ENCODE measurements at places on chromosomes 12 and 14. TPM values are rescaled to one million over a fixed set of nuclear protein-coding genes. Genes with fewer than 3 reads are reported as not detected.

Gene PLBD1
- total RNA-seq: 0.37 TPM

Gene GARIN6
- total RNA-seq: not detected

Gene MYF5
- not detected for total RNA-seq

Gene CREBL2
- total RNA-seq: 21.4 TPM

Gene MFAP5
- total RNA-seq: not detected

Gene ENDOU
- total RNA-seq: 0.37 TPM

Gene FAIM2
- 0.45 TPM for total RNA-seq

GRCh38 chr12:6229224-6230218 is 29.3 kb downstream of the CD9 start:
- DNase-seq: no peak

DNA sequence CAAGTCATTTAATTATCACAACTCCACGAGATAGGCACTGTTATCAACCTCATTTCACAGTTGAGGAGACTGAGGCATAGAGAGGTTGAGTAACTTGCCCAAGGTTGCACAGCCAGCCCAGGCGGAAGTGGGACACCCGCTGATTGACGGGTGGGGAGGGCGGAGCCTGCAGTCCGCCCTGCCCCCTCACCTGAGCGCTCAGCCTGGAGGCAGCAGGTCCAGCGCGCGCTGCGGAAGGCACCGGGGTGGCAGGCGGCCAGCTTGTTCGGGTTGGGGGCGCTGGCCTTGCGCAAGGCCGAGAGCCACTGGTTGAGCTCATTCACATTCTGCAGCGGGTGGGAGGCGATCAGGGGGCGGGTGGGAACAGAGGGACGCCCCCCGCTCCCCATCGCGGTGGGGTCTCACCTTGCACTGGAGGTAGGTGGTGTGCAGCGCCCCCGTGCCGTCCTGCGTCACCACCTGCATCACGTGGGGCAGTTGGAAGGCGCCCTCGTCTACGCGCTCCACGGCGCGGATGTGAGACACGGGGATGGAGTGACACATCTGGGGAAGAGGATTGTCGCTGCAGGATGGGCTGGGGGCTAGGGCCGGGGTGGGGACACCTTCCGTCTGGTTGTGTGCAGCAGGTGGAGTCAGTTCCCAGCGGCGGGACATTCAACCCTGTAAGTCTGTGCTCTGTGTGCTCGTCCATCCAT is 31.7 kb downstream of the RASAL1 start:
- no peak for DNase-seq

- DNase-seq: no peak
Observed at GRCh38 chr12:30874455-30875321, 51.9 kb upstream of the TSPAN11 start.

- DNase-seq: no peak
Observed at GRCh38 chr14:60735416-60735815, 855 bp downstream of the MNAT1 start.

DNA sequence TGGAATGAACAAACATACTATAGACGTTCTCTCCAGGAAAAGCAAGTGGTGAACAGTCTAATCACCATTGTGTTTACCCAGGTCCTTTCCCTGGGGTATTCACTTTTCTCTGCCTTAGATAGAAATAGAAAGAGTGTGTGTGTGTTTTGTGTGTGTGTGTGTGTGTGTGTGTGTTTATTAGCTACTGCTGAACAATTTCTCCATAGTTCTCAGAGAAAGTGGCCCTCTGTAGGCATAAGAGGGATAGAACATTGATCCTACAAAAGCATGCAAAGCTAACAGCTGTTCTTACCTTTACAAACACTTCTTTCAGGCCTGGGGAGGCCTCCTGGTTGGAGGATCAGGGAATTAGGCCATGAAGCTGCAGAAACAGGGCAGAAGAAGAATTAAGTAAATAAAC is 665.7 kb upstream of the TBX3 start:
- no peak for DNase-seq

DNA sequence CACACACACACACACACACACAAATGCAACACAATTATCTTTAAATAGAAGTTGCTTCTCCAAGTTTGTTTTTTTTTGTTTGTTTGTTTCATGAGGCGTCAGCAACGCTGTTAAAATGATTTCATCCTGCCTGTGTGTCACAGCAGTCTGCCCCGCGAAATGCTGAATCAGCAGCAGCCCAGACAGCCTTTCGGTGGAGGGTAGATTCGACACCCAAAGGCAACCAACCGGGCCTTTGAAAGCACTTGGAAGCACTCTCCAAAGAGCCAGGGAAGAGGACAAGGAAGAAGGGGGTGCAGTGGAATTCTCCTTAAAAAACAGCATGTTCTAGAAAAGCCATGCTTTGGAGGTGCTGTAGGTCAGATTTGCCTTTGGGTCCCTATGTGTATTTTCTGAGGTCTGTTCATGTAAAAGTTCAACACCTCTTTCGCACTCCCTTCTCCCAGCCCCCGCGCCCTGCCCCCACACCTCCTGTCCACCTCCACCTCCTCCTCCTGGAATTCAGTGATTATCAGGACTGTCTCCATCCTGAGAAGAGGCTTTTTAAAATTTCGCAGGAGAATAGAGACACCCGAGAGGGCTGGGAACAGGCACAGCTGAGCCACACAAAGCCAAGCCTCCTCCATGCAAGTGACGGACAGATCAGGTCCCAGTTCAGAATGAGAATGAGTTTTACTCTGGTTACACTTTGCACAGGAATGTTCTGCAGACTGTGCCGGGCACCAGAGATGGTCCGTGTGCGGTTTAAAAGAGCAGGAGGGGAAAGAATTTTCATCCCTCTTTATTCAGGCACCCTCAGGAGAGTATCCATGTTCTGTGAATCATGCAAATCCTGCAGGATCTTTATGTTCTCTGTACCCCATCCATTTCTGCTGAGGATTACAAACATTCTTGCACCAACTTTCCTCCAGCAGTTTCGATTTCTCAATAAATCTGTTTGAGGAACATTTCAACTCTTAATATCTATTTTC is 177.9 kb downstream of the ETV6 start:
- no peak for DNase-seq

GRCh38 chr12:42104784-42105183 is 39.9 kb downstream of the GXYLT1 start:
- DNase-seq: no peak

DNA sequence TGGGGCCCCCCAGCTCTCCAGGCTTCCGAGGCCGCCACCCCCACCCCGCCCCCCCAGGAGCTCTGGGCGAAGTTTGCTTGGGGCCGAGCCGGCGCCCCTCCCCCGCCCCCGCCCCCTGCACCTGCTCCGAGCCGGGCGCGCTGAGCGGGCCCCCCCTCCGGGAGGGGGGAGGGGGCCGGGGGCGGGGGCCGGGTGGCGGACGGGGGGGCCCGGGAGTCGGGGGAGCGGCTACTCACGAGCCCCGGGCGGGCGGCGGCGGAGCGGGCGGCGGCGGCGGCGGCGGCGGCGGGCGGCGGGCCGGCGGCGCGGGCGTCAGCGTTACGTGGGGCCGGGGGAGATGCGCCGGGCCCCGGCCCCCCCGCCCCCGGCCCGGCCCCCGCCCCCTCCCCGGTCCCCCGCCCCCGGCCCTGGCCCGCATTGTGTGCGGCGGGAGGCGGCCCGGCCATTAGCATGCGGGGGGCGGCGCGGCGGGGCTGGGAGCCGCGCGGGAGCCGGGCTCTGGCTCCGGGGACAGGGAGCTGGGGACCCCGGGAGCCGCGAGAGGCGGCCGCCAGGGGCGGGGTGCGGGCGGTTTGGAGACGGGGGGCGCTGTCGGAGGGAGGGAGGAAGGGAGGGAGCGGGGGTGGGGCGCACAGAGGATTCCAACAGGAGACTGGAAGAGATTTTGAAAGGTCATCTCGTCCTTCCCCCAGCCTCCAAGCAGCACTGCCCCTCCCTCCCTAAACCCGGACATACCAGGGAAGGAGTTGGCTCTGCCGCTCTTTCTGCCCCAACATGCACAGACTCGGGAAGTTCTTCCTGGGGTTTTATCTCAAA is at the start of gene ZNF219:
ZNF219 (minus strand) TSS at position 580 of the 816 bp plus-strand sequence. CDS start 5,064 bp downstream, outside the sequence.
- peak; percentile 45 for DNase-seq

- DNase-seq: no peak
Observed at GRCh38 chr14:34056046-34056445, 105.2 kb upstream of the EGLN3 start.

GRCh38 chr14:55749946-55750345 is 169.9 kb downstream of the KTN1 start:
- DNase-seq: no peak

DNA sequence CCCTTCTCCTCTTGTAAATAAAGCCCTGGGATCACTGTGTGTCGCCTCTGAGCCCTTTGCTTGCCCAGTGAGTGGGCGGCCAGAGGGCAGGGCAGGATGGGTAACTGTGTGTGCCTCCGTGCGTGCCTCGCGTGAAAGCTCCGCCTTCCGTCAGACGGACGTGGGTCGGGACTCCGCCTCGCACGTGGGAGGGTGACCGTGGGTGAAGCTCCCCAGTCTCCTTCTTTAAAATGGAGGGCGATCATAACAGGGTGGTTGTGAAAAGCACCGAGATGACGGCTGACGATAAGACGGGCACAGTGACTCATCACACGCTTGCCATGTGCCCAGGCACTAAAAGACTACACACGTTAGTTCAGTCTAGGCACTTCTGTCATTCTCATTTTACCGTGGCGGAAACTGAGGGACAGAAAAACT is 9.2 kb downstream of the PHB2 start:
- peak; percentile 45 for DNase-seq

- peak; percentile 64 for DNase-seq
Observed at GRCh38 chr14:34300882-34301734, 160.9 kb downstream of the SPTSSA start.

GRCh38 chr14:84084056-84084630 is 1445.8 kb upstream of the FLRT2 start:
- DNase-seq: no peak

DNA sequence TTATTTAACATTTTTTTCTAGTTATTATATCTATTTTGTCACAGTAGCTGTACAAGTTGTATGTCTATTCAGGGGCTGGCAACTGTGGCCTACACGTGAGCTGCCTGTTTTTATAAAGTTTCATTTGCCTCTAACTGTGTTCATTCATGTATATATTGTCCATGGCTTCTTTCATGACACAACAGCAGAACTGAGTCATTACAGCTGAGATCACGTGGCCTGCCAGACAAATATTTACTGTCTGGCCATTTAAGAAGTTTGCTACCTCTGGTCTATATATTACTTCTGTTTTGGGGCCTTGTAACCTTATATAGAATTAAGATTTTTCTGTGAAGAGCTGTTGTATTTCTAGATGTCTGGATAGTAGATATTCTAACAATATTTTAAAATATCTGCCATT is 37.9 kb downstream of the KIAA0586 start:
- DNase-seq: peak; percentile 23

DNA sequence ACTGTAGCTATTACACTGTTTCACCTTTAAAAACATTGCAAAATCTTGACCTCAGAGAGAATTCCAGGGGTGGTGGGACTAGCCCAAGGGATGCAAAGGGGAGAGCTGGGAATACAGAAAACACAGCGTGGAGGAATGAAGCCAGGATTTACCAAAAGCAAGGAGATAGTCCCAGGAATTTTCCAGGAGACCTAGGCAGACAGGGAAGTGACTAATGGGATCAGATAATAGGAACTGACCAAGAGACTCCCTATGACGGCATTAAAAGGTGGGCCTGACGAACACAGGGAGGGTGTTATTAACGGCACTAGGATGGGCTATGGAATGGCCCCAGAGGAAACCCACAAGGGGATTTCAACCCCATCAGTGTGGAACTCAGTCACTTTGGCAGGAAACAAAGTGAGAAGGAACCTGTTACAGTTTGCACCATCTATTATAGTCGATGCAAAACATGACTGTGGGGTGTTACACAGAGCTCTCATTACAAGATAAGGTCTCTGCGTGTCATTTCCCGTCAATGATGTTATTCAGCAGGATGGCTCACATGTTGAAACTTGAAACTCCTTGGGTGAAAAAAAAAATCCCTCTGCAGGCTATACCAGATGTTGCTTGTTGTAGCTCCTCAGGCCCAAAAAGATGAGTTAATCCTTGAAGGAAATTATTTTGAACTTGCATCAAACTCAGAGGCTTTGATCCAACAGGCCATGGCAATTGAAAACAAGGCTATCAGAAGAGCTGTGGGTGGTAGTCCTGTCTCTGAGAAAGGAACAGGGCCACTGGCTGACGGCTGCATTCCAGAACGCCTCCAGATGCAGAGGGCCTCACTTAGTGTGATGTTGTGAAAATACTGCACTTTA is 58.7 kb downstream of the DRAM1 start:
- DNase-seq: no peak
